ENCODE measurements at places on chromosomes 7 and 10.
A peak's percentile ranks its signal among the peaks of the same experiment; 100 is the strongest.

- no peak for DNase-seq
Measured at GRCh38 chr10:79381804-79382221, 34.5 kb downstream of the PPIF start.

- DNase-seq: no peak
Measured at GRCh38 chr7:98211221-98211675, at the start of gene BHLHA15. TSS of gene BHLHA15 (plus strand) at chr7:98211439. CDS start at chr7:98212310, 871 bp downstream.

DNA sequence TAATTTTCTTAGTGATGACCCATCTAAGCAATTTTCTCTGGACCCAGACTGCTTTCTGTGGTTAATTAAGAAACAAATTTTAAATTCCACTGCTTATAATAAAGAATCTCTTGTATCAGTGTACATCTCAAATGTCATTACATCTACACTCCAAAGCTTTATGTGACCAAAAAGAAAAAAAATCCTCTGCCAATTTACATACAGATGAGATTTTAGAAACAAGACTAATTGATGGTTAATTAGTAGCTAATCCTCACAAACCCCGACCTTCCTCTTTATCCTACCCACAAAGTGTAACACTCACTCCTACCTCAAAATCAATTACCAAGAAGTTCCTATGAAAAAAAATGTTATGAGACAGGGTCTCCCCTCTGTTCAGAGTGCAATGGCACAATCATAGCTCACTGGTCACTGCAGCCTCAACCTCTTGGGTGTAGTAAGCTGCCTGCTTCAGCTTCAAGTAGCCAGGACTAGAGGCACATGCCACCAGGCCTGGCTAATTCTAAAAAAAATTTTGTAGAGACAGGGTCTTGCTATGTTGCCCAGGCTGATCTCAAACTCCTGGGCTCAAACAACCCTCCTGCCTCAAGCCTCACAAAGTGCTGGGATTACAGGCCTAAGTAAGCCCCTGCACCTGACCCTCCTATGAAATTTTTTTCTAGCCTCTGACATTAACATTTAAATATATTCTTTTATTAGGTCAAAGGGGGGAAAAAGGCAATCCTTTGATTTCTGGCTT lies 14.8 kb downstream of the KIF5B start:
- no peak for DNase-seq

DNA sequence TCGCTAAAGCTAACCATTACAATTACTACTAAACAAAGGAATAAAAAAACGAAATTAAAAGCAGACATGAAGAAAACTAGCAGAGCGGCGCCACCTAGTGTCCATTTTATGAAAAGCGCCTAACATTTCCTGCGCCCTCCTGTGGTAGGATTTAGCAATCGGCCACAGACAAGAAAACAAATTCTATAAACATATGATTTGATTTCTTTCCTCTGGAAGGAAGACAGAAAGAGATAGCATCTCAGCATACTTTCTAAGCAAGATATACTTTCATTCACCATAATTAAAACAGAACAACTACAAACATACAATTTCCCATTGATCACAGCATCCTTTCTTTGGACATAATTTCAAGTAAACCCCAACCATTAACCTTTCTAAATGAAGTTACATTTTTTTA lies 337.7 kb upstream of the NPVF start:
- peak; percentile 60 for DNase-seq

- no peak for DNase-seq
Measured at GRCh38 chr7:147412109-147412508, 1178.5 kb upstream of the C7orf33 start.

- DNase-seq: no peak
Measured at GRCh38 chr7:7698930-7699329, 19.5 kb downstream of the RPA3 start.

All from activated T-cell treated with anti-CD3 and anti-CD28 coated beads, Interleukin-2, amount 50 U/mL, for 4 hours (primary cell).